ENCODE measurements at places on chromosomes 16 and 17.

DNA sequence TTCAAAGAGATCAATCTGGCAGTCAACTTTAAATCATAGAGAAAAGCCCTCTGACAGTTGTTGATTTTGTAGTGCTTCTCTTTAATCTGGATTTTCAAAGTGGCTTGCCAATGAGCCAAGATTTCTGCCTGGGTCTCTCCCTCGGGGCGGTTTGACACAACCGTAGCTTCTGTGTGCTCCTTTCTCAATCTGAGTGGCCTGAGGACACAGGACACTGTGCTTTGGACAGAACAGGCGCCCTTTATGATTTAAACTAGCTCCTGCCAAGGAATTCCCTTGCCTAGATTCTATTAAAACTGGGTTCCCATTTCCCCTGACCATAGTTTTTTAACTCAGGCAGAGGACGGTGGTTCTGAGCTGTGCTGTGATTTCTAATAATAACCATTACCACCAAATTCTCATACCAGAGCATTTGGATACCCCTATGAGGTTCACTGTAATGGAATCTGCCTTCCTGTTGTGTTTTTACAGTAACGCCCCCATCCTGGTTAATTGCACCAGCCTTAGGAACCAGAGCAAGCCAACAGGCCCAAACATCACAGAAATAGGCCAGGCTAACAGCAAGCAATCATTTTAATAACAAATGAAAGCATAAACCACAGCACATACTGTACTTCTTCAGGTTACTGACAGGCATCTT is 4.0 kb downstream of the ZFHX3 start:
- DNase-seq: no peak

DNA sequence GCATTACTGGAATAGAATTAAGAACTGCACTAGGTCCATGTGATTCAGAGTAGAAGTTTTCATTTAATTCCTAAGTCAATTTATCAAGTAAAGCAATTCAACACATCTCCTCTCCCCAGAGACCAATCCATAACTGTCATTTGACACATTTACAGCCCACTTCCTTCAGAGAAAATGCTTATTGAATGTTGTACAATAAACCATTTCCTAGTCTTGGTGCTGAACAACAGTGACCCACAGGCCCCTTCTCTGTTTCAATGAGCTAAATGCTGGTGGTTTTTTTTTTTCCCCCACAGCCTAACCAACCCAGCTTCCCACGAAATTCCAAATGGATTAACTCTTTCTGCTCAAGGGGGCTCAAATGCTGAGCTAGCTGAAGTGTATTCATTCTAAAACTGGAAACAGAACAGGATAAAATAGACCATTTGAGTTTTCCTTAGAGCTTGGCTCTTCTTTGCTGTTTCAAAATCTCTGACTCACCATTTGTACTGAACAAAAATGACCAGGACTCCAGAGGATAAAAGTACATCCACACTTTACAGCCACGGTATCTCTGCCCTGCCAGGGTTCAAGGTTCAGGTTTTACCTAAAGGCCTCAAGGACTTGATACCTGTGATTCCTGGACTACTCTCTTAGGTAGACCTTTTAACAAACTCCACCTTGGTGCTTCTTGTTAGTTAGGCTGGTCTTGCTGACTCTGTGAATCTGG is 62.3 kb downstream of the TMEM100 start:
- DNase-seq: no peak

DNA sequence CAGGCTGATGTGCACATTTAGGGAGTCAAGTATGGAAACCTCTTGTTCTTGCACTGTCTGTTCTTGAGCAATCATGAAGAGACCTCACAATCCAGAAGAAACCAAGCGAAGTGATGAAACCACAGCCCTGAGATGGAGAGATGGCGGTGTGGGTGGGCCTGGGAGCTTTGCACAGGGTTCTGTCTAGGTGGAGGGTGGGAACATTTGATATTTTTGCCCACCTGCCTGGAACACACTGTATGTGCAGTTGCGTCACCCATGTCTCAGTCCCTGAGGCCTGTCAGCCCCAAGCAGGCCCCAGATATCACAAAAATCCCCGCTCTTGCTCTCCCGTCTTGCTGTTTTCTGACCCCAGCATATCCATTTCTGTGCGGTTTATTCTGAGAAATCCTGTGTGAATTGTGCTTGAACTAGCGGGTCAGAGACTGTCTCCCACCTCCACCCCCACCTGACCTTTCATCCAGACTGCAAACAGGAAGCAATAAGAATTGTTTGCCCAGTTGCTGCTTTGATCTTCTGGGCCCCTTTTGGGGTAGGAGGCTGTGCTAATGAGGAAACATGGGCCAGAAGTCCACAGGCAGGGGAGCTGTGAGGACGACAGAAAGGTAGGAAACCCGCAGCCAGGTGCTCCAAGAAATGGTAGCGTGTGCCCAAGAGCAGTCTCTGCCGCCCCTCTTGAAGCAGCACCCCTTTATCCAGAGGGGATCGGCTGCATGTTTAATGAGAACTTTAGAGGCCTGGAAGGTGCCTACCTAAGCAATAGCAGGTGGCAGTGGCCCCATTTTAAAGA is 183.8 kb downstream of the CCDC182 start:
- DNase-seq: no peak

GRCh38 chr16:71396594-71396993 is 38.1 kb downstream of the CALB2 start:
- DNase-seq: no peak

GRCh38 chr17:18246880-18247612 is 11.5 kb downstream of the FLII start:
- DNase-seq: no peak

DNA sequence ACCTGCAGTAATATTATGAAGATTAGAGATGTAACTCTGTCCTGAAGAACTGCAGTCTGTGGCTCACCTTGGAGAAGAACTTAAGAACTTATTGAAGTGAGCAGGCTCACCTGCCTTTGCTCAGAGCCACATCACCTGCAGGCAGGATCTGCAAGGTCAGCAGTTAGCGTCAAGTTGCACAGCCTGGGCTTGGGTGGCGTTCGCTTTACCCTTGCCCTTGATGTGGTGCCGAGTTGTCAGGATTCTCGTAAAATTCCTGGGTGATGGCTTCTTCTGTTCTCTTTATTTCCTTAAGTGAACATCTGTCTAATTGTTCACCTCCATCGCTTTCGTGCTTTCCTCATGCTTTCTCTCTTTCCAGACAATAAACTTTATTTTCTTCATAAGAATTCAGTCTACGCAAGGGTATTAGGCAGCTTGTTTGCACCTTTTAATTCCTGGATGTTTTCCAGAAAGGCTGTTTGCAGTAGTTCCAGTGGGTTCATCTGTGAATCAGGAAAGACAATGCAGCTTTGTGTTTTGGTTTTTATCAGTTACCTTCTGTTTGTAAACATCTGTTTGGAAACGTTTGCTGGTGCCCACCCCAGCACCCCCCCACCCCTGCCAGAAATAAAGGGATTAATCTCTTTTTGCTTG is 254.3 kb downstream of the WWOX start:
- no peak for DNase-seq

DNA sequence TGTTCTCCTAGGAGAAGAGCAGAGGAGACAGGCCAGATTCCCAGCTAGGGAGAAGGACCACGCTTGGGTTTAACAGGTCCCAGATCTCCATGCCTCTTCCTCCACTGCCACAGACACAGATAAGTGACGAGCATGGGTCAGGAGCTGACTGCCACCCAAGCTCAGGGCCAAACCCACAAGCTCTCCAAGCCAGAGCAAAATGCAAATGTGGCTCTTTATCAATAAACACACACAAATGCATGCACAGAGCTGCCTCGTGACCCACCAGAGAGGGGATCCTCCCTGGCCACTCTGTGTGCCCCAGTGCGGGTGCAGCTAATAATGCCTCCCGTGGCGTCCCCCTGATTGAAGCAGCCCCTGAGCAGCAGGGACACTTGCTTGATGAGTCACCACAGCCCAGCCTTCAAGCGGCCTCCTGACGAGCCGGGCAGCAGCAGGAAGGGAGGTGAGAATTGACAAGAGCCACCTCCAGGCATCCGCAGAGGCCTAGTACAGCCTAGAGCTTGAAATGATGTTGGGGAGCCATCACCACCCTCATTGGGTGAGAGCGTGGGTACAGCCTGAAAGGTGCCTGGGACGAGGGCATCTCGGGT is 143.9 kb downstream of the CCDC182 start:
- DNase-seq: no peak

DNA sequence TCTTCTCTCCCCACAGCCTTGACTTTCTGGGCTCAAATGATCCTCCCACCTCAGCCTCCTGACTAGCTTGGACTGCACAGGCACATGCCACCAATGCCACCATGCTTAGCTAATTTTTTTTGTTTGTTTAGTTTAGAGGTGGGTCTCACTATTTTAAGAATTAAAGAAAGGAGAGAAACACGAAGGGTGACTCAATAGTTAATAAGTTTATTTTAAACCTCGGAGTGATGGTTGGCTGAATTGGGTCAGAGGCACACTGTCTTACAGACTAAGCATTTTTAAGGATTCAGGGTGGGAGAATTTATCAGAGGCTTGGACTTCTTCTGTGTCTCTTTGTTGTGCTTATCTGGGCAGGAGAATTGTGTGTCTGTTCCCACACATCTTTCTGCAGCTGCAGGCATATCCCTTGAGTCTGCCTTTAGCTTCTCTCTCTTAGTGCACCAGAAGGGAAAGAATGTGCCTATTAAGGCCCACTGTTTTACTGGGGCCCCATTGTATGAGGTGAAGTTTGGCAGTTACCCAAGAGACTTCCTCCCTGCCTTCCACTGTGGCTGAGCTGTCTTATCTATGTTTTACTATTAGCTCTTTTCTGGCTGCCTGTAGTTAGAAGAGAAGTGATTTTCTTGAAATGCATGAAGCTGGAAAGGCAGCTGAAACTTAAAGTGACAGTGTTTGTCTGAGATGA is 2172.0 kb downstream of the TP53TG3F start:
- no peak for DNase-seq

- DNase-seq: no peak
Measured at GRCh38 chr17:28425206-28425605, 19.2 kb upstream of the SLC46A1 start.

- DNase-seq: no peak
Measured at GRCh38 chr17:51853857-51854256, 304.7 kb downstream of the CA10 start.

GRCh38 chr16:77214411-77215138 is 15.4 kb downstream of the SYCE1L start:
- no peak for DNase-seq

DNA sequence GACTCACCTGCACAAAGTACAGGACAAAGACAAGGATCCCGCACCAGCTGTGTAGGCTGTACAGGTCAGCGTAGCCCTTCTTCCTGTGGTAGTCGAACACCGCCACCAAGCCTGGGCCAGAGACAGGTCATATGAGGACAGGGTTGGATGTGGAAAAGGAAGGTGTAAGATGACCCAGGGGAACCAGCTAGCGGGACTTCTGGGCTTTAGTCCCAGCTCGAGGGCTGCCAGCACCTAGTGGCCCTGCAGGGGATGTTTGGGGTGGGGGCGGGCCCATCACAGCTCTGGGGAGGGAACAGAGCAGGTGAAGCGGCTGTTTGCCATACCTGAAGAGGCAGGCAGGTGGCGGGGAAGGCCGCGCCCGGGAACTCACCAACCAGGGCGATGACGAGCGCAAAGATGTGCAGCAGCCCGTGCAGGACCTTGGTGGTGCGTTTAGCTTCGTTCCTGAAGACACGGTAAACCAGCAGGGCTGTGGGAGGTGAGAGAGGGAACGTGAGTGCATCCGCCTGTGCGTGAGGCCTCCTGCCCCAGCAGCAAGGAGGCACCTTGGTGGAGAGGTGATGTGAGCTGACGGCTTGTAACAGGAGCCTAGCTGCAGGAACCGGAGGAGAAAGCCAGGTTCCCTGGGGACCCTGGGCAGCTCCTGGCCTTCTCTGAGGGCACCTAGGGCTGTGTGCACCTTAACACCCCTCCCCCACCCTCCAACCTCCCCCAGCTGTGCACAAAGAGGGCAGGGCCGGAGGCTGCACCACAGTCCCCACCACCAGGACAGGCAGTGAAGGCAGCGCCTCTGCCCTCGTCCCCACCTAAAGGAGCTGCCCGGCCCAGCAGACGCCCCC is 10.2 kb downstream of the CYB561 start:
- DNase-seq: no peak

GRCh38 chr16:7919782-7920181 is 587.1 kb downstream of the RBFOX1 start:
- no peak for DNase-seq

- DNase-seq: no peak
Measured at GRCh38 chr16:60792437-60792836, 1243.8 kb downstream of the CDH8 start.

DNA sequence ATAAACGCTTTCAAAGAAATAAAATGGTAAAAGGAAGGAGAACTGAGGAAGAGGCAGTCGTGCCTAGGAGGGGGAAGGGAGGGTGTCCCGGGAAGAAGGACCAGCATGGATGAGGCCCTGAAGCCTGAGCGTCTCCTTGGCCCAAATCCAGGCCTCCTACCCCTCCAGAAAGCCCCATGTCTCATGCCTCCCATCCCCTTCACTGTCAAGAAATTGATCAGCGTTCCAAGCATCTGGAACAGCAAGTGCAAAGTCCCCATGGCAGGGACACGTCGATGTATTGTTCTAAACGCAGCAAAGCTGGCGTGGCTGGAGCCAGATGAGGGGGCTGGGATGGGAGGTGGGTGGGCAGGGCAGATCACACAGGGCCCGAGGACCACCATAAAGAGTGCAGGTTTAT is 22.6 kb downstream of the SEC14L5 start:
- DNase-seq: no peak

GRCh38 chr17:78868391-78868790 is 27.8 kb upstream of the USP36 start:
- peak; percentile 41 for DNase-seq

GRCh38 chr16:85615014-85615851 is 2.1 kb downstream of the GSE1 start:
- DNase-seq: no peak

GRCh38 chr17:9221147-9221921 is 200.0 kb downstream of the NTN1 start:
- no peak for DNase-seq

DNA sequence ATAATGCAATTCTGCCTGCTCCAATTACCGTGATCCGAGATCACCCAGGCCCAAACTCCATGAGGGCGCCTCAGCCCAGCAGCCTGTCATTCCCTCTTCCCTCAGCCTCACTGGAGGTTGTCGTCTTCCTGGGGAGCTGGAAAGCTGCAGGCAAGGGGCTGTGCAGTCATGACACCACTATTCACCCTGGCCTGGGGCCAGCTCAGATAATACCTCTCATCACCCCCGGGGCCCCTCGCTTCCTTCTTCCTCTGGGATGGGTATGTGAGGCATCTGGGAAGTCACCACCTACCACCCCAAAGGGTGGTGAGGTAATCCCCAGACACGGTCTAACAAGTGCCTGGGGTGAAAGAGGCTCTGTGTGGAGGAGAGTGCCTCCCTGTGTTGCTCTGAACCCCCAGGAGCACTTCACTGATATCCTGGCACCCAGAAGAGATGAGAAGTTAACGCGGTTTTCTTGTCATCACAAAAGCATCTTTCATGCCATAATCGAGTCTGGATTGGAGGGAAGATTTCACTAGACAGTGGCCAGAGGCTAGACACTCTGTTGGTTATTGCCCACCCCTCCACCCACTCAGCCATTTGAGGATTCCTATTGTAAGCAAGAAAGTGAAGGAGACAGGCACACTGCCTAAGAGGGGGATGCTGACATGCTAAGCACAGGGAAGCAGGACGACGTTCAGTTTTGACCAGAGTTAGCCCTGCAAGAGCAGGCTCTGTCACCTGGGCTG is 18.4 kb downstream of the CFAP20 start:
- DNase-seq: no peak

GRCh38 chr17:17942846-17943245 is 29.4 kb downstream of the TOM1L2 start:
- DNase-seq: no peak

GRCh38 chr17:63138713-63139112 is 172.7 kb downstream of the TANC2 start:
- no peak for DNase-seq

Measured in AG04449 (cell line).